ENCODE measurements at places on chromosomes 11 and 22. TPM values are rescaled to one million over a fixed set of nuclear protein-coding genes. Genes with fewer than 3 reads are reported as not detected.

Gene BEST1
- 6.8 TPM for polyA plus RNA-seq

Gene ANO1
- polyA plus RNA-seq, result 1.8 TPM

Gene MTMR3
- 23.6 TPM for polyA plus RNA-seq

Gene OR6A2
- polyA plus RNA-seq, result not detected

Gene PACSIN3
- 78.9 TPM for polyA plus RNA-seq

Gene JHY
- 0.84 TPM for polyA plus RNA-seq

Gene MMP8
- not detected for polyA plus RNA-seq

Gene TTC9C
- 93.9 TPM for polyA plus RNA-seq

Gene SREBF2
- 104 TPM for polyA plus RNA-seq

Gene APOL3
- 22.1 TPM for polyA plus RNA-seq

Gene SHISA8
- 5.1 TPM for polyA plus RNA-seq

Gene ZP1
- polyA plus RNA-seq, result 1.4 TPM

Gene OR4D5
- polyA plus RNA-seq, result not detected

Gene CHST1
- 2.5 TPM for polyA plus RNA-seq

Gene POTEH
- polyA plus RNA-seq, result not detected

Gene CSF2RB
- 2.2 TPM for polyA plus RNA-seq

Gene TRIM34
- 11.2 TPM for polyA plus RNA-seq

Gene EFEMP2
- polyA plus RNA-seq, result 92.9 TPM

Gene CDC45
- polyA plus RNA-seq, result 2.2 TPM

Measured in adrenal gland (tissue), 19 donors.